Dorsolateral prefrontal cortex (tissue), 122 donors: ENCODE measurements at places on chromosomes 3 and 15. TPM values are rescaled to one million over a fixed set of nuclear protein-coding genes. Genes with fewer than 3 reads are reported as not detected.

Gene PRTG
- total RNA-seq, result 5.3 TPM

Gene ZNF662
- 17.5 TPM for total RNA-seq

Gene CCDC32
- 26.6 TPM for total RNA-seq

Gene OR5K2
- not detected for total RNA-seq
